SK-N-MC (cell line): ENCODE measurements at places on chromosomes 7 and 10.

GRCh38 chr10:132040046-132040445, 25.7 kb upstream of the JAKMIP3 start:
- DNase-seq, result no peak

GRCh38 chr10:96598846-96599245, 12.0 kb upstream of the TM9SF3 start:
- no peak for DNase-seq

DNA sequence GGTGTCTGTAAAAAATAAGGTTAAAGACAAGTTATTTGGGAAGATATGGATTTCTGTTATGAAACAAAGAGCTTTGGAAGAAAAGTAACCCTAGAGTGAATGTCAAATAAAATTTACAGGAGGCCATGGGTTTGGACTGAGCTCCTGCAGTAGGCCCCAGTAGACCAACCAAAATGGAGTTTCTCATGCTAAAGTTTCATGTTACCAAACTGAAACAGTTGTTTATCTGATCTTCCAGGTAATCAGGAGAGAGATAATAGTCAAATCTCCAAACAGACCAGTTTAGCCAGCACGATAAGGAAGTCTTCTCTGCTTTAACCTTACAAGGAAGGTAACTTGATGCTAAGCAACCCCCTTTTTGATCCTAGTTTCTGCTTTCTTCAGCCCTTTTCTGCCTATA, 60.7 kb upstream of the ICA1 start:
- DNase-seq, result no peak

DNA sequence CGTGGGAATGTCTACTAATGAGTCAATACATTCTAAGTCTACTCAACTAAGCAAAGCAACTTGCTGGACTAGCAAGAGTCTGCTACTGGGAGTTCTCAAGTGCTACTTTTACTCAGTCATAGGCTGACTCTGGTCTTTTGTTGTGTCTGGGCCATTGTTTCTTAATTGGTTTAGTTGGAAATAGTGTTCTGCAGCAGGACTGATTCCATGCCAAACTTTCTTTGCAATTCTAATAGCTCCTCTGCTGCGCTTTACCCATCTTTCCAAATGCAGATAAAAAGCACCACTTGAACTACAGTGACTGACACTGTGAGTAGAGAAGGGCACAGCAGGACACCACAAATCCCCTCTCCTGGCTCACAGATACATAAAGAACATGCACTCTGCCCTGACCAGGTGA, 125.7 kb downstream of the CD36 start:
- no peak for DNase-seq

DNA sequence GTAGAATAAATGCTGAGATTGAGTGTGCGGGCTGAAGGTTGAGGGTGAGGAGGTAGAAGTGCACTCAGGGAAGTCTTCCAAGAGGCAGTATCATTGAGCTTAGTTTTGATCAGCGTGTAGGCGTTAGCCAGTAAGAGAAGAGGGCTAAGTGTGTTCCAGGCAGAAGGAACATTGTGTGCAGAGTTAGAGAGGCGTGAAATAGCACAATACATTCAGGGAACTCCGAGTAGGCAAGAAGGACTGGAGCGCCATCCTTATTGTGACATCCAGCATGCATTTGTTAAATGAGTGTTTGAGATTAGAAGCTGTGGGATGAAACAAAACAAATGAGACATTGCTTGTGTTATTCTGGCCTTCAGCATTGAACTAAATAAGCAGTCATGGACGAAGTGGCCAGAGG, 140.9 kb upstream of the MKLN1 start:
- DNase-seq, result no peak

- DNase-seq, result no peak
Observed at GRCh38 chr10:30435073-30435422, 1.1 kb downstream of the MAP3K8 start.

- DNase-seq, result no peak
Observed at GRCh38 chr10:88881922-88882645, 2.0 kb downstream of the STAMBPL1 start.

GRCh38 chr10:113939212-113939860, 84.9 kb downstream of the NHLRC2 start:
- no peak for DNase-seq
